Activated CD8-positive, alpha-beta memory T cell treated with anti-CD3 and anti-CD28 coated beads, Interleukin-2, amount 10 ng/mL, durations not matched to agents 7 days and 5 days (primary cell): ENCODE measurements at places on chromosomes 1 and 21. TPM values are rescaled to one million over a fixed set of nuclear protein-coding genes. Genes with fewer than 3 reads are reported as not detected.

AADACL3 gene
- not detected for total RNA-seq

TFF1 gene
- total RNA-seq, result not detected

SYT14 gene
- total RNA-seq, result not detected

HCRTR1 gene
- not detected for total RNA-seq

RGS4 gene
- not detected for total RNA-seq

SPRR2G gene
- not detected for total RNA-seq

GUCA2A gene
- not detected for total RNA-seq

CR1L gene
- total RNA-seq, result not detected

TNFRSF14 gene
- total RNA-seq, result 106 TPM

KRTAP11-1 gene
- not detected for total RNA-seq

DCDC2B gene
- total RNA-seq, result 0.16 TPM

RUNX3 gene
- total RNA-seq, result 224 TPM

PROX1 gene
- total RNA-seq, result not detected

S100A7 gene
- total RNA-seq, result not detected

NBPF26 gene
- 41.0 TPM for total RNA-seq

LCE1F gene
- not detected for total RNA-seq

PBX1 gene
- total RNA-seq, result not detected

PPP1R8 gene
- total RNA-seq, result 57.4 TPM

FCRL1 gene
- not detected for total RNA-seq

CASQ2 gene
- total RNA-seq, result not detected

SLC44A3 gene
- not detected for total RNA-seq

FAM78B gene
- total RNA-seq, result 0.82 TPM

ADGRL4 gene
- not detected for total RNA-seq

INSRR gene
- 0.09 TPM for total RNA-seq

HTR1D gene
- not detected for total RNA-seq

OR2M4 gene
- not detected for total RNA-seq

DHCR24 gene
- total RNA-seq, result 187 TPM

SLFNL1 gene
- 0.35 TPM for total RNA-seq

RASAL2 gene
- not detected for total RNA-seq

CD5L gene
- not detected for total RNA-seq

CELA3B gene
- not detected for total RNA-seq

TEDDM1 gene
- not detected for total RNA-seq

VWA5B1 gene
- not detected for total RNA-seq

HYI gene
- total RNA-seq, result 8.0 TPM

GJB3 gene
- not detected for total RNA-seq

HS2ST1 gene
- 13.9 TPM for total RNA-seq

PADI2 gene
- total RNA-seq, result 0.09 TPM

LPGAT1 gene
- 42.7 TPM for total RNA-seq

RAP1A gene
- 224 TPM for total RNA-seq

LAMC1 gene
- total RNA-seq, result 0.40 TPM

ANXA9 gene
- not detected for total RNA-seq

ILDR2 gene
- total RNA-seq, result 7.9 TPM
